Activated T-helper 17 cell treated with anti-CD3 and anti-CD28 coated beads, Interleukin-2, amount 50 U/mL, for 72 hours (primary cell): ENCODE measurements at places on chromosomes 13 and 19. TPM values are rescaled to one million over a fixed set of nuclear protein-coding genes. Genes with fewer than 3 reads are reported as not detected.

DNA sequence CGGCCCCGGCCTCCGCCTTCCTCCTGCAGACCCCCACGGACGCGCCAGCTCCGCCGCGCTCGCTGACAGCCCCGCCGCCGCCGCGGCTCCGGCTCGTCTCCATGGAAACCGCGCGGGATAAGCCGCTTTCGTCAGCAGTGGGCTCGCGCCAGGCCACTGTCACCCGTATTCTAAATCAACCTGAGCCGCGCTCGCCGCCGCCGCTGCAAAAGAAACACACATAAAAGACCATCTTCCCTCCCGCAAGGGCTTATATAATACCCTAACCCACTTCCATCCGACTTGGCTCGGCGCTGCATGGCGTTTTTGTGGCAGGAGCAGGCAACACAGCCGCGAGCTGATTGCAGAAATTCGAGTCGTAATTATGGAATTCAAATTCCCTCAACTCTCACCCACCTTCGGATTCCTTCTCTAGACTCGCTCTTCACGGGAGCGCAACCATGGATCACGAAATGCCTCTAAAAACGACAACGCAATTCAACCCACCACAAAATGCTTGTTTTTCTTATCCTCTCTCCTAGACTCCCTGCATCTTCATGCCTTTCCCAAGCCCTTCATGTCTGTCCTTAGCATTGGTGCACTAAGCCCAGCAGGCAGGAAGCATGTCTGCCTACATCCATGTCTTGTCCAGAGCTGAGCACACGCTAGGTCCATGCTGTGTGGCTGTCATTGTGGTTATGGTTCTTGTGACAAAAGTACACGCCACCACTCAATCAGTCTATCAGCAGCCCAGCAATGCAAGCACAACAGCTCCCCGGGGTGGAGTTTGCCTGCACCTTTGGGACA lies at the start of gene AMER2:
AMER2 (minus strand) TSS at position 772 of the 786 bp plus-strand sequence; CDS start at position 103, 669 bp downstream.
- ATAC-seq = no peak

DNA sequence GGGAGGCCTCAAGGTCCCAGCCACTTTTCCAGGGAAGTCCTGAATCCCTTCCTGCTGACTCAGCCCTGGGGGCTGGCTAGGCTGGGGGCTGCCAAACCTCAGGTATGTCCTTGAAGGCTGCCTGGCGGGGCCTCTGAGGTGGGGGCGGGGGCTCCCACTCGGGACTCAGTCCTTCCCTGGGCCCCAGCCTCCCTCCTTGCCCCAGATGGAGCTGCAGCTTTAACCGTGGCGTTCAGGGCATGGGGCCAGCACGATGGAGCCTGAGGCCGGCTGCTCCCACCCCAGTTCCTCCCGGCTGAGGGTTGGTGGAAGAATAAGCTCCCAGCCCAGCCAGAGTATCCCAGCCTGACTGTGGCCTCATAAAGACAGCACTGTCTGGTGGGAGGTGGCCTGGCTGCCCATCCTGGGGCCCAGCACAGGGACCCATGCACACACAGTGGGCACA lies 12.4 kb downstream of the CILP2 start:
- no peak for ATAC-seq

- ATAC-seq = no peak
Measured at GRCh38 chr19:10882108-10882457, 10.7 kb downstream of the CARM1 start.

GRCh38 chr13:73228546-73228945 lies 169.7 kb downstream of the KLF5 start:
- peak; percentile 66 for ATAC-seq

Gene ANGPTL8
- not detected for total RNA-seq

Gene RASL11A
- total RNA-seq = 5.5 TPM

Gene IZUMO1
- not detected for total RNA-seq
